Hepatocyte (in vitro differentiated cells): ENCODE measurements at places on chromosomes 7 and 10. TPM values are rescaled to one million over a fixed set of nuclear protein-coding genes. Genes with fewer than 3 reads are reported as not detected.

AGAP4 gene
- 5.6 TPM in 2 replicates for total RNA-seq

GPR15LG gene
- 0.52 and 2.6 TPM in 2 replicates for total RNA-seq

NRCAM gene
- total RNA-seq, result 34.4 and 41.5 TPM in 2 replicates

CYP2C19 gene
- total RNA-seq, result 44.6 and 46.4 TPM in 2 replicates

PLEKHS1 gene
- total RNA-seq, result 0.23 TPM in 1 of 2 replicates, not detected in the other
